GM19239 (cell line): ENCODE measurements at places on chromosomes 16 and 17.

- no peak for DNase-seq
Observed at GRCh38 chr16:30499284-30499683, 26.7 kb downstream of the ITGAL start.

DNA sequence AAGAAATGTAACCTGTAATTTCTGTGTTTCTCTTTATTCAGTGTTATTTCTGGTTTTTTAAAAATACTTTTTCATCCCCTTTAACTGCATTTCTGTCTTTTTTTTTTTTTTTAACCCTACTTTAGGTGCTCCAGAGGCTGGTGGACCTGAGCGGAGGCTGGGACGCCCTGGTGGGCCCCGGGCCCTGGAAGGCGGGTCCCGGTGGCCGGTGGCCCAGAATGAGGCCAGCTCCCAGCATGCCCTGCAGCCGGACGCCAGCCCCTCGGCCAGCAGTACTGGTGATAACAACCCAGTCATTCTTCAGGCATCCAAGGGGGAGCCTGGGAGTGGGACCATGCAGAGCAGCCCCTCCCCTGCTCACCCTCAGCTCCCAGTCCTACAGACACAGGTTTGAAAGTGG is 1.5 kb downstream of the SRCAP start:
- no peak for DNase-seq

DNA sequence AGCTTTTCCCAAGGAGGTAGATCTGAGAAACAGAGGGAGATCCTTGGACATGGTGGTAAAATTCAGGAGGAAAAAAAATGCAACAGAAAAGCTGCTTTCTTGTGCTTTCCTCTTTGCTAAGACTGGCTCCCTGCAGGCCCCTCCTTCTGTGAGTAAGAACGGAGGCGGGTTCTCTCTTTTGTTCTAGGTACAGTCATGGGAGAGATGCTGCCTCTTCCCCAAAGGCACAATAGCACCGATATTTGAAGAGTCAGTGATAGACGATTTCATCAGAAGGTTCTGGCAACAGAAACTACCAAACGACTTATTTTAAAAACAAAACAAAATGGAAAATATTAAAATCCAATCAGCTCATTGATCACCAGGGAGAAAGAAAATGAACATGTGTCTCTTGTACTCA is 32.6 kb upstream of the KIFC3 start:
- DNase-seq: no peak

DNA sequence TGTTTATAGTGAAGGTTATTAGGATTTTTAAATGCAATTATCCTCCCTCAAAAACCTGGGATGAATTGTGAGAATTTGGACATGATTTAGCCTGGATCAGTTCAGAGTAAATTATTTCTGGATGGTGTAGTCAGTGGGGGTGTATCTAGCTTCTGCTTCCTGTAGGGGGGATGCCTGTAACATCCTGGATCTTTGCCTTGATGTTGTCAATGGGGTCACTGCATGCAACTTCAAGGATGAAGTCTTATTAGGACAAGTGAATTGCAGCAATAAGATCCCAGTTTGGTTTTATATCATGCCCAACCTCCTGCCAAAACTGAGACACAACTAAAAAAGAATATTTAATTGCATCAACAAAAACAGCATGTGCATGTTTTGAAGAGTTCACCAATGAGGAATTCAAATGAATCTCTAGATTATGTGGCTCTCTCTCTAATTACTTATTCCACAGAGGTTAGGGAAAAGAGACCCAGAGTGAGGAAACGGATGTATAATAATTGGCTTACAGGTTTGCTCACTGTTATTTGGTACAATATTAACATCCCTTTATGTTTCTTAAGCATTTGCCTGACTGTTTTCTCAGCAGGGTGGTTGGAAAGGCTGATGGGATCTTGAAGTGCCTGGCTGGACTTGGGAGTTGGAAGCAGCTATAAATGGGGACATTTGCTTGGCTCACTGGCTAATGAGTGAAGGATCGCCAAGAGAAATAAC is 159.8 kb downstream of the HS3ST3B1 start:
- no peak for DNase-seq

DNA sequence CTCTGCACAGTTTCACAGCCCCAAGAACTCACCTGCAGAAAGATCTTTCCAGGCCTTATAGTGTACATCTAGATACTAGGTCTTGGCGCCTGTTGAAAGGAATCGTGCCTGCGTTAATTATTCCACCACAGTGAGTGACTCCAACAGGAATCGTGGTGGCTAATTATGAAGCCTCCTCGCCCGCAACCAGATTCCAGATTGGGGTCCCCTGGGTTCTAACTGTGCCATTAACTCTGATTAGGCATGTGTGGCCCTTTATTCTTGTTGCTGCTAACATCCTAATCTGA is 295.3 kb upstream of the MAF start:
- DNase-seq: no peak

DNA sequence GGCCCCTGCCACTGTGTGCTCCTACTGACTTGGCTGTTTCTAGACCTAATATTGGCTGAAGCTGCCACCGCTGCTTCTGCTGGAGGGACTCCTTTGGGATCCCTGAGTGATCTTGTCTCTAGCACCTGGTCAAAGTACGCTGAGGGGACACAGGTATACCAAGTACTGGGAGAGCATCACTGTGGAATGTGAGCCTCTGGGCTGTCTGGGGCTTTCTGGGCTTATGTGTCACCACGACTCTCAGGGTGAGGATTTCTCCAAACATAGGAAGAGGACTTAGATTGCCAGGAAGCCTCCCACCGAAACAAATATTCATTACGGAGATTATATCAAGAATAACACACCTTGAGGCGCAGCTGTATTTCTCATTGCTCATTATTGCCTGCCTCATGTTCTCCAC is 435.8 kb downstream of the HS3ST3B1 start:
- no peak for DNase-seq

- no peak for DNase-seq
Observed at GRCh38 chr16:83917152-83918120, 18.5 kb downstream of the MLYCD start.

- DNase-seq: no peak
Observed at GRCh38 chr17:12250973-12251372, 230.3 kb downstream of the MAP2K4 start.

DNA sequence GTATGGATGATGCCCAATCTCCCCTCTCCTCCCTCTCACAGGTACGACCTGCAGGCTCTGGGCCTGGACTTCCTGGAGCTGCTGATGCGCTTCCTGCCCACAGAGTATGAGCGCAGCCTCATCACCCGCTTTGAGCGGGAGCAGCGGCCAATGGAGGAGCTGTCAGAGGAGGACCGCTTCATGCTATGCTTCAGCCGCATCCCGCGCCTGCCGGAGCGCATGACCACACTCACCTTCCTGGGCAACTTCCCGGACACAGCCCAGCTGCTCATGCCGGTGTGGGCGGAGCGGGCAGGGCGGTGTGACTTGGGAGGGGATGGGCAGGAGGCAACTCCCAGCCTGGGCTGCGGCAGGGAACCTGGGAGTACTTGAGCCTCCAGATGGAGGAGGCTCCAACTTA is 18.1 kb downstream of the SPATA32 start:
- DNase-seq: no peak

- DNase-seq: no peak
Observed at GRCh38 chr17:50279181-50279526, 4.9 kb downstream of the TMEM92 start.

DNA sequence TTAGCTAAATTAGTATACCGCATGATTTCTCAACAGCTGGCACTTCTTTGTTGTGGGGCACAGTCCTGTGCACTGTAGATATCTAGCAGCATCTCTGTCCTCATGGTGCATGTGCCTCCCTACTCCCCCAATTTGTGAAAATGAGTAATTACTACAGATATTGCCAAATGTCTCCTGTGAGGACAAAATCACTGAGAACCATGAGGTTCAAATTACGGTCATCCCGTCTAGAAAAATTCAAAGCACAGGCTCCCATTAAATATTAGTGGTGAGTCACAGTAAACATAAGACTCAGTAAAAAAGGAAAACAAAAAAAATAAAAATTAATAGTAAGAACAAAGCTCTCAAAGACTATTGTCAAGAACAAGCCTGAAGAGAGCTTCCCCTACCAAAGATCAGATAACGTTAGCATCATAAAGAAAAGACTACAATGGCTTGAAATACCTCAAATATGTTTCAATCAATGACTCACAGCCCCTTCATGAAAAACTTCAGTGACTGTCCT is 57.8 kb downstream of the STH start:
- DNase-seq: no peak

DNA sequence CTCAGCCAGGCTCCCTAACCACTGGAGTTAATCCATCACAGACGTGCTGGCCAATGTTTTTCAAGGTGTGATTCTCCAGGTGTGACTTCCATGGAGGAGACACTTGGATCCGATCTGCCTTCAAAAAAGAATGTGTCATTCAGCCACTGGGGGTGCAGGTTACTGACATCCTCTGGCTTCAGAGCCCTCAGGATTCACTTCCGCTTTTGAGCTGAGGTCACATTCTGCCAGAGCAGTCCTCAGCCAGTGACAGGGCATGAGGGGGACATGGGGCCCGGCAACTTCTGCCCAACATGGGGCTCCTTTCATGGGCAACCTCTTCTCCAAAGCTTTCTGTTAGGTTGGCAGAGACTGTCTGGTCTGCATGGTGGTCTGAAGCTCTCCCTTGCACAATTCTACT is 81.4 kb downstream of the GRIN2A start:
- DNase-seq: no peak

DNA sequence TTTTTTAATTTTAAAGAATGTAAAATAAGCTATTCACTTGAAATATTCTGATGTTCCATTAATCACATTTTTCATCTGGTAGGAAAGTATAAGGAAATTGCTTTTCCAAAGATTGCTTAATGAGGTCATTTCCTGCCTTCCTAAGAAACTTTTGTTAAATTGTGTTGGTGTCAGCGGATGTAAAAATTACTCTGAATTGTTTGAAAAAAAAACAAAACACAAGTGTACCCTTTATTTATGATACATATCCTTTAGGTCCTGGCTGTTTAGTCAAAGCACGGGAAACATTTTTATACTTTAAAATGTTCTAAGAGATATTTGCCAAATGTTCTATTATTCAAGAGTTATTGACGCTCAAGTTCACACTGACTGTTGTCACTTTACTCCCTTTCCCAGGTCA is 1357.4 kb upstream of the GOT2 start:
- no peak for DNase-seq

GRCh38 chr16:53112015-53112414 is 57.2 kb downstream of the CHD9 start:
- no peak for DNase-seq

- no peak for DNase-seq
Observed at GRCh38 chr17:4510618-4510941, 11.9 kb downstream of the SPNS2 start.

- DNase-seq: no peak
Observed at GRCh38 chr17:78588258-78589030, 11.2 kb upstream of the DNAH17 start.

- no peak for DNase-seq
Observed at GRCh38 chr17:74755533-74755932, 7.1 kb downstream of the NHERF1 start.

GRCh38 chr16:73717266-73717974 is 579.2 kb upstream of the PSMD7 start:
- no peak for DNase-seq

DNA sequence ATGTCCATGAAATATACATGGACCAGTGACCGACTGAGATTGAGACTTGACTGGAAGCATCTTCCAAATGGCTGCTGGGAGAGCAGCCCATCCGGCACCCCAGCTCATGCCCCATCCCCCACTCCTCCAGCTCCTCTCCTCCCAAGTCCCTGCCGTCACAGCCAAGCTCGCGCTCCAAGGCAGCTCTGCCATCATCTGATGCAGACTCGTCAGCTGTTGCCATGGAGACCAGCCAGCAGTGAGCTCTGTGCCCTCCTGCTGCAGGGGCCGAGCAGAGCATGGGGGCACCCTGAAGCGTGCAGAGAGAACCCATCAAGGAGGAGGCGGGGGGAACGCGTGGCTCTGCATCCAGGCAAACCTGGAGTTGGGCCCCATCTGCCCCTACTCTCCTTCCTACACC is 74.5 kb upstream of the TNRC6C start:
- DNase-seq: no peak

GRCh38 chr17:79020631-79021301 is 3.2 kb upstream of the C1QTNF1 start:
- DNase-seq: no peak

DNA sequence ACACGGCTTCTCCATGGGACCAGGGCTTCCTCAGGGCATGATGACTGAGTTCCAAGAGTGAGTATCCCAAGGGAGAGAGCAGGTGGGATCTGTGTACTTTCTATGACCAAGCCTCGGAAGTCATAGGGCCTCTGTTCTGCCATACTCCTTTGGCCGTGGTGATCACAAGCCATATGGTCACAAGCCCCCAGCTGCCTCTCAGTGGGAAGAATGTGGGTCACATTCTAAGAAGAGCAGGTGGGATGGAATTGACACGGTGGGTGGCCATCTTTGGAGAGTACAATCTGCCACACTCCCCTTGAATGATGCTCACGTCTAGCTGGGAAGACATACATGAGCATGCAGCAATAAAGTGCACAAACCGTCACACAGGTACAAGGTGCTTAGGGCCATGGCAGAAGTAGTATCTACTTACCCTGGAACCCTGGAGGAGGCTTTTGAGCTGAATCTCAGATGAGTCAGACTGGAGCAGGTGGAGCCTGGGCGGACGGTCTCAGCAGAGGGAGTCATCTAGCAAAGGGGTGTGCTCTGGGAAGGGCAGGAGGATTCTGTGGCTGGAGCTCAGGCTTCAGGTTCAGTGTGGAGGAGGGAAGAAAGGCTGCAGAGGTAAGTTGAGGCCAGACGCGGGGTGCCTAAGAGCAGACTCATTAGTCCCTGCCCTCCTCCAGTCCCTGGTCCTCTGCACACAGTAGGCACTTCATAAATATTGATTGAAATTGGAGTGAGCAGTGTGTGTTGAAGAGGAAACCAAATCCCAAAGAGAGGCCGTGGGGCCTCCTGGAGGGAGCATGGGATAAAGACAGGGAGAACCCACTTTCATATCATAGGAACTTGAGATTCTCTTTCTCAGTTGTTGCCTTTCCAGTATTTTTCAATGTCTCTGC is 26.6 kb downstream of the GOSR2 start:
- no peak for DNase-seq

DNA sequence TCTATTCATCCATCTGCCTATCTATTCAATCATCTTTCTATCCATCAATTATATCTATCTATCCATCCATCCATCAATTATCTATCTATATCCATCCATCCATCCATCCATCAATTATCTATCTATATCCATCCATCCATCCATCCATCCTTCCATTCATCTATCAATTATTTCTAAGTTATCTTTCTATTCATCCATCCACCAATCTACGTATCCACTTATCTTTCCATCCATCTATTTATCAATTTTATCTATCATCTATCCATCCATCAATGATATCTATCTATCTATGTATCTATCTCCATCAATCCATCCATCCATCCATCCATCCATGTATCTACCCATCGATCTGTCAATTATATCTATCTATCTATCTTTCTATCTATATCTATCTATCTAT is 158.4 kb upstream of the ZKSCAN2 start:
- no peak for DNase-seq
